Body of pancreas (tissue), 4 donors: ENCODE measurements at places on chromosomes 7 and 10. TPM values are rescaled to one million over a fixed set of nuclear protein-coding genes. Genes with fewer than 3 reads are reported as not detected.

DNA sequence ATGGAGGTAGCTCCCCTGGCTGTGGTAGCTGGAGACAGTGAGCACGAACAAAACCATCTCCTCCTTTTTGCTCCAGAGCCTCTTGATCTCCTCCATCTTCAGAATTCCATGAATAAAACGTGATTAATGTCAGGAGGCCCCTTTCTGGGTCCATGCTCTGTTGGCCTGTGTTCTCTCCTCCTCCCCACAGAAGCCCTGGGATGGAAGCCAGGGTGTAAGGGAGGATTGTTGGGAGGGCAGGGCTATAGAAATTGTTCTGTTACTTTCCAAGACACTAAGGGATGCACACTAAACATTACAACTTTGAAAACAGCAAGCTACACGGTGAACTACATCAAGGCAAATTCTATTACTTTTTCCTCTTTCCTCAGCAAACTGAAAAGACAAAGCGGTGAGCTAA is 96.3 kb downstream of the RNF216 start:
- H3K4me1 ChIP-seq = peaks cover 28% of the 10 kb centered on the region
- no peak overlapping the region for H3K27ac ChIP-seq
- DNase-seq = no peak
- H3K27me3 ChIP-seq = no peaks in the 10 kb centered on the region

KCND2 gene
- 0.66 TPM for total RNA-seq

GRCh38 chr7:121163699-121164098 is 165.1 kb upstream of the WNT16 start:
- H3K4me3 ChIP-seq = no peak overlapping the region
- no peak overlapping the region for H3K27ac ChIP-seq
- DNase-seq = no peak
- no peaks in the 10 kb centered on the region for H3K27me3 ChIP-seq
- no peaks in the 10 kb centered on the region for H3K4me1 ChIP-seq
- H3K36me3 ChIP-seq = no peaks in the 10 kb centered on the region

GRCh38 chr7:22210355-22210754 is 146.6 kb downstream of the RAPGEF5 start:
- no peaks in the 10 kb centered on the region for H3K27me3 ChIP-seq
- H3K36me3 ChIP-seq = no peaks in the 10 kb centered on the region
- peaks cover 26% of the 10 kb centered on the region for H3K4me1 ChIP-seq
- no peak overlapping the region for H3K4me3 ChIP-seq
- no peak for DNase-seq

- no peak for DNase-seq
- peaks cover 17% of the 10 kb centered on the region for H3K4me1 ChIP-seq
- no peak overlapping the region for H3K27ac ChIP-seq
- H3K4me3 ChIP-seq = no peak overlapping the region
- H3K27me3 ChIP-seq = no peaks in the 10 kb centered on the region
- H3K36me3 ChIP-seq = no peaks in the 10 kb centered on the region
These were observed 38.0 kb upstream of the ACSL5 start for GRCh38 chr10:112335868-112336265.

- no peak overlapping the region for H3K4me3 ChIP-seq
- no peaks in the 10 kb centered on the region for H3K27me3 ChIP-seq
- H3K36me3 ChIP-seq = no peaks in the 10 kb centered on the region
- peak overlapping the region; percentile 85 for H3K27ac ChIP-seq
- DNase-seq = no peak
These were observed 86.3 kb downstream of the RNF216 start for GRCh38 chr7:5694912-5695726.

GRCh38 chr7:129626896-129627295 is 15.4 kb downstream of the NRF1 start:
- DNase-seq = no peak
- no peak overlapping the region for H3K4me3 ChIP-seq
- H3K36me3 ChIP-seq = no peaks in the 10 kb centered on the region
- H3K4me1 ChIP-seq = no peaks in the 10 kb centered on the region
- no peaks in the 10 kb centered on the region for H3K27me3 ChIP-seq
- H3K27ac ChIP-seq = no peak overlapping the region

TMEM236 gene
- total RNA-seq = 0.52 TPM

DNA sequence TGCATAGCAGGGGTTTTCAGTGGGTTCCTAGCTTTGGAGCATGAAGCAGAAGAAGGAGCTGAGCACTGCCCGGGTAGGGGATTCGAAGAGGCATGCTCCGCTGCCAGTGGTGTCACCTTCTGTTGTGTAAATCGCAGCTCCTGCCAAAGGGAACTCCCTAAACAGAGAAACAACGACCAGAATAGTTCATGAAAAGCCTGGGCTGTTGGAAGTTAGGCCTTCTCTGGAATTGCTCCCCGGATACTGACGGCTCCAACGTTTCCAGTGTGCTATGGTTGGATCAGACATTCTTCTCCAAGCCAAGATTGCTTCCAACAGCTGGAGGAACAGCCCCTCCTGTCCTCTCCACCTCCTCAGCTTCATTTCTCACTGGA is 546.0 kb upstream of the FZD8 start:
- H3K4me3 ChIP-seq = no peak overlapping the region
- no peak overlapping the region for H3K27ac ChIP-seq
- no peaks in the 10 kb centered on the region for H3K36me3 ChIP-seq

GRCh38 chr10:88205842-88206446 is 342.5 kb downstream of the PTEN start:
- H3K4me3 ChIP-seq = no peak overlapping the region
- H3K27me3 ChIP-seq = no peaks in the 10 kb centered on the region
- H3K27ac ChIP-seq = no peak overlapping the region
- DNase-seq = no peak

GRCh38 chr7:127578711-127579275 is 6.6 kb downstream of the GCC1 start:
- no peak overlapping the region for H3K4me3 ChIP-seq
- H3K36me3 ChIP-seq = peaks cover 6% of the 10 kb centered on the region
- H3K27me3 ChIP-seq = no peaks in the 10 kb centered on the region
- no peak for DNase-seq

CYP26C1 gene
- 0.33 TPM for total RNA-seq

A1CF gene
- 18.5 TPM for total RNA-seq

- no peak overlapping the region for H3K27ac ChIP-seq
- no peak for DNase-seq
- H3K4me3 ChIP-seq = no peak overlapping the region
These were observed 1149.2 kb downstream of the GRM8 start for GRCh38 chr7:126103582-126103981.
